Stimulated activated CD4-positive, alpha-beta T cell treated with anti-CD3 and anti-CD28 coated beads, Interleukin-1b, Interleukin-23, amount 100 ng/mL, for 1 hour (primary cell): ENCODE measurements at places on chromosomes 2 and 18.

- DNase-seq, result no peak
Measured at GRCh38 chr2:101559551-101559950, 84.6 kb upstream of the RFX8 start.

DNA sequence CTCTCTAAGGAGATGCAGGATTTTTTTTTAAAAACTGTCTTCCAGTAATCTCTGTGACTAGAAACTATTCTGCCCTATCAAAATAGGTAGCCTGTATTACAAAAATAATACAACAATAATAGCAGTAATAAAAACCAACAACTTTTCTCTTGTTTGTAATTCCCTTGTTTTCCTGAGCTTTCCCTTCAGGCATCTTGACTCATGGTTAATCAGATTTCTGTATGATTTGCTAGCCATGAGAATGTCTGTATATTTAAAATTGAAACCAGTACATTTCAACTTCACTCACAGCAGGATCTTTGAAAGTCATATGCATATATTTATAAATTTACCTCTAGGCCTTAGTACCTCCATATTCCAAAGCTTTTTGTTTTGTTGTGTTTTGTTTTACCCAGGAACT, 38.2 kb downstream of the SLC4A10 start:
- DNase-seq, result no peak

- DNase-seq, result no peak
Measured at GRCh38 chr2:171531291-171531690, 9.0 kb downstream of the CYBRD1 start.

GRCh38 chr2:37105150-37105549, 20.8 kb downstream of the GPATCH11 start:
- no peak for DNase-seq
